Cardiac septum (tissue), 1 donor: ENCODE measurements at places on chromosomes 16 and 17. TPM values are rescaled to one million over a fixed set of nuclear protein-coding genes. Genes with fewer than 3 reads are reported as not detected.

- no peak for DNase-seq
Observed at GRCh38 chr16:72036098-72036497, 18.2 kb upstream of the HP start.

DNA sequence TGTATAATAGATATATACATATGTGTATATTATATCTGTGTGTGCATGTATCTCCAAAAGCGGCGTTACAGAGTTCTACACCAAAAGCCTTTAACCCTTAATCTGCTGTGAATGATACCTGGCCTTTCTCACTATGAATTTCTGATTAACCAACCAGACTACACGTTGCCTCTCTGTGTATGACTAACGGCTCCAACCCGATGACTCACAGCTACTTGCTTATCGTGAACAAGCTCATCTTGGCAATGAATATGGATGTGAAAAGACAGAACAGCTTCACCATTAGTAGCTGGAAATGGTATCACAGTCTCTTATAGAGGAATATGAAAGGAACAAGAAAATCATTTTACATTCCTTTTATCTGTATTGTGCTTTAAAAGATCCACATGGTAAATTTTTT is 23.8 kb upstream of the ARHGAP44 start:
- no peak for DNase-seq

DNA sequence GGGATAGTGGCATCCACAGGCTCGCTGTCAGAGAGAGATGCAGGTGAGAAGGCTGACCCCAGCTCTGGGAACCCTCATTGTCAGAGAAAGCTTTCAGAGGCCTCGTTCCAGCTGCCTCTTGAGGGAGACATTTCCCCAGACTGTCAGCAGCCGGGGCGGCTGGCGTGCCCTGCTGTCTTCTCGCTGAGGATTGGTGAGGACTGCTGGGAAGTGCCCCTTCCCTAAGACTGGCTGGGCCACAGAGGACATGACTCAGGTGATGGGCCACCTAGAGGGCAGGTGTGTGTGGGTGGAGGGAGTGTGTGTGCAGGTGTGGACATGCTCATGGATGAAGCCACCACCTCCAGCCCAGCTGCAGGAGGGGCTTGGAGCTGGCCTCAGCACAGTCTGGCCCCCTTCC is 25.3 kb downstream of the SPACA3 start:
- no peak for DNase-seq

DNA sequence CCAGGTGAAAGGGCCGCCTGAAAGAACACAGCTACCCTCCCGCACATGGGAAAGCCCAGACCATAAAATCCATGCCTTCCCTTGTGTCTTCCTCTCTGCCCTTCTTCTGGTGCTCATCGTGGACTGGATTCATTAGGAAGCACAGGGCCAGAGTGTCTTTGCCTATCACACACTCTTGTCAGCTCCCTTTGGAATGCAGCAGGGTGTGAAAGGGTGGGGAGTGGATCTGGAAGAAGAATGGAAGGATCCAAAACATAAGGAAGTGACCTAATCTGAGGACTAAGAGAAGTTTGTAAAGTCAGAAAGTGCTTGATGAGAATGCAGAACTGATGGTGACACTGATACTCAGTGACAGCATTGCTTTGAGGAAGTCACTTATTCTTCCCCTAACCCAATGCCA is 1147.3 kb upstream of the GOT2 start:
- DNase-seq, result no peak

DNA sequence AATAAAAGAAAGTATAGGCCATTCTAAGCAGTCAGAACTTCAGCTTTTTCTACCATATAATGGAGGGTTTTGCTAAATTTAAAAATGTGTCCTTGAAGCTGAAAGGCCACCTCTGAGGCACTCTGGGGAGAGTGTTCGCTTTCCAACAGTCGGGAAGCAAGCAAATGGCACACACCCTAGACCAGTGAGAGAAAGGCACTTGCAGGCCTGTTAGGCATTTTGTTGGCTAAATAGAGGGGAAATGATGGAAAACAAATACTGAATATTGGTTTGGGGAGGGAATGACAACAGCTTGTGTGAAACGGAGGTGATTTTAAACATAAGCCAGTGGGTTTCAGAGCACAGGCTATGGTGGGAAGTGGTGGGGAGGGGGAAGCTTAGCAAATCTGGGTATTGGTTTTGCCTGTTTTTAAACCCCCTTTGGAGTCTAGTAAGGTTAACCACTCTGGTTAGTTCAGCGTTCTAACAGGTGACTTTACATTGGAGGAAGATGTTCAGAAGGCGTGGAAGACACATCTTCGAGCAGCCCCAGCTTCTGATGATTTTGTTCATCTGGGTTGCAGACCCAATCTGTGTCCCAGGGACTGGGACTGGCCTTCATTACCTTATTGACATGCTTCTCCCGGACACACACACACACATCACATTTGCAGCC is 90.5 kb downstream of the PRKCA start:
- no peak for DNase-seq

DNA sequence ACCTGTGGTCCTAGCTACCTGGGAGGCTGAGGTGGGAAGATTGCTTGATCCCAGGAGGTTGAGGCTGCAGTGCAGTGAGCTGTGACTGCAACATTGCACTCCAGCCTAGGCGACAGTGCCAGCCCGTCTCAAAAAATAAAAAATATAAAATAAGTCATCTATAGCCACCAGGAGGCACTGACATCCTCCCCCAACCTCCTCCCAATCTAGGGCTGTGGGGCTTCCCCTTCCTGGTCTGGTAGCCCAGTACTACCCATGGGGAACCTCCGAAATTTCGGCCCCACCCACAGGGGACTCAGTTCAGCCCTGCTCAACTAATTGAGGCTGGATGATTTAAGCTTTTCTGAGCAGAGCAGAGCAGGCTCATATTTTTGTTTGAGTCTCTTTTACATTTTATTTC is 3.2 kb downstream of the ZSCAN10 start:
- DNase-seq, result no peak

- DNase-seq, result no peak
Observed at GRCh38 chr17:50632637-50633036, 2.0 kb upstream of the ABCC3 start.

DNA sequence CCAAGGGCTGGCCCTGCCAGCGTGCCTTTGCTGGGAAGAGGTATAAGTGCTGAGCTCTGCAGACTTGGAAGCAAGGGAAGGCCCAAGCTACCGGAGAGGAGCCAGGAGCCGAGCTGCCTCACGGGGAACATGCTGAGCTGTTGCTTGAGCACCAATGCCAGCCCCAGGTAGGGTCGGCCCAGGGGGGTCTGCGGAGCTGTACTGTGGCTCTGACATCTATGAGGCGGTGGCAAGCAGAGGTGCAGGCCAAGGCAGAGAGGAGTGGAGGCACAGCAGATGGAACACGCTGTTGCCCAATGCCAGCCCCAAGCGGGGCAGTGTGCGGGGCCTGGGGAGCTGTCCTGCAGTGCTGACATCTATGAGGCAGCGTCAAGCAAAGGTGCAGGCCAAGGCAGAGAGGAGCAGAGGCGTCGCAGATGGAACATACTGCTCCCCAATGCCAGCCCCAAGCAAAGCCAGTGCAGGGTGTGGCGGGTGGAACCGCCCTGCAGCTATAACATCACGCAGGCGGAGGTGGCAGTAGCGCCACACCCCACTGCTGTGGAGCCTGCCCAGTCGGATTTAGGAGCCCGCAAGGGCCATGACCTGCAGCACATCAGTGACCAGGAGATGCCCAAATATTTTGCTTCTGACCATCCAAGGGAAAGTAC is 10.0 kb downstream of the GGA2 start:
- no peak for DNase-seq

DNA sequence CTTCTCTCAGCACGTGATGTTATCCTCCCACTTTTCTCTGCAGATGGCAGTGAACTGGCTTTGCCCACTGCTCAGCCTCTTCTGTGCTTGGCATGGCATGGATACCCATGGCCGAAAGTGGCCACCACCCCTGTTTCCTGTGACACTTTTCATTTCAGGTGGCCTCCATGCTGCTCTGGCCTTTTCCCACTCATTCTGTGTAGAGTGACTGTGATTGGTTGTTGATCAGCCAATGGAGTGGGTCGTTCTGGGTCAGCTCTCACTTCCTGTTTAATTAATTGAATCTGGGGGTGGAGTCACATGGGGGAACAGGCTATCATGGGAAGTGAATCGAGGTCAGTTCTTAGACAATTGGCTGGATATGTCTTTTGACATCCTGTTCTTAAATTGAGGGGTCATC is 350.1 kb upstream of the EEF2KMT start:
- DNase-seq, result no peak

DNA sequence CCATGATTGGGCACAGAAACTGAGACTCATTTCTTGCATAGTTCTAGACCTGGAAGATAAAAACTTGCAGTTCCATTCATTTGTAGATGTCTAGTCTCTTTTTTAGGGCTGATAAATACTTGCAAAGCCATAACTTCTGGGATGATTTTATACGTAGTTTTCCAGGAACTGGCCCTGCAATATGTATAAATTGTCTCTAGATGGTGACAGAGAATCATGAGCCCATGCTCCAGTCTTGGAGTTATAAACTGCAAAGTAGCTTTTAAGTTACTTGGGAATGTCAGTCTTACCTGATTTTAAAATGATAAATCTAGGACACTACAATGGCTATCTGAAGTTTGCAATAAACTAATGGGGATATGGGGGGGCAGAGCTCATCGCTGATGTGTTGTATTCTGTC is 3.0 kb upstream of the ADAMTS18 start:
- DNase-seq, result no peak

GRCh38 chr16:70341600-70341999 is 5.1 kb upstream of the DDX19A start:
- DNase-seq, result no peak

DNA sequence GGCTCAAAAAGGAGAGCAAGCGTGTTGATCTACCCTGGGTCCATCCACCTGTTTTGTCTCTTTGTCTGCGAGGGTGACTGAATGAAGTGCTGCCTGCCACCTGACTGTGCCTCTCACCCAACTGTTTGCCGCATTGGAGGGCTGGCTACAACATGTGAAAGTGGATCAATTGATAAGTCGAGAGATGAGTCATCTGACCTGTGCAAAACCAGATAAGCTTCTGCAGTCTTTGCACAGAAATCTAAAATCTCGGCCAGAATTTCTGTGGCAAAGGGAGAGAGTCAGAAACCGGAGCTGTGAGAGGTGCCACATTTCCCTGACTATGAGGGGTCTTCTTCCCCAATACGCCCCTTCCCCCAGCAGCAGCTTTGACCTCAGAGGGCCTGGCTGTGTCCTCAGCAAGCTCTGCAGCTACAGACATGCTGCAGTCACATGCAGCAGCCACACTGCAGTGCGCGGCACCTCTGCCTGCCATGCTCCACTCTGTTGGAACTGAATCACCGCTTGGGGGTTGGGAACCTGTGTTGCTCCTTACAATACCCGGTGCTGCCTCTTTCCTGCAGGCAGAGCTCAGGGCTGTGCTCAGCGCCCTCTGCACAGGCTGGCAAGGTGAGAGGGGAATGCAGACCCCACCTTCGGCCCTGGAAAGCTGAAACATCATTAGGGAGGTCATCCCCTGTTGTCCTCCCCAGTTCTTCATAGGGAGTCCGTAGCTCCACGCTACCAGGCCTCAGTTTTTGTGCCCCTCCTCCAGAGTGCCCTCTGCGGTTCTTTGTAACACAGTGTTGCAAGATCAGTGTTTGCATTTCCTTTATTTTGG is 16.2 kb upstream of the HAS3 start:
- DNase-seq, result no peak

- DNase-seq, result no peak
Observed at GRCh38 chr17:21096874-21097273, 29.9 kb upstream of the DHRS7B start.

The HOXB9 gene
- not detected for total RNA-seq

The SAT2 gene
- 60.3 TPM for total RNA-seq

The PLA2G15 gene
- total RNA-seq, result 46.7 TPM

The TNFSF13 gene
- total RNA-seq, result 4.9 TPM
